ENCODE measurements at places on chromosomes 1 and 21.

DNA sequence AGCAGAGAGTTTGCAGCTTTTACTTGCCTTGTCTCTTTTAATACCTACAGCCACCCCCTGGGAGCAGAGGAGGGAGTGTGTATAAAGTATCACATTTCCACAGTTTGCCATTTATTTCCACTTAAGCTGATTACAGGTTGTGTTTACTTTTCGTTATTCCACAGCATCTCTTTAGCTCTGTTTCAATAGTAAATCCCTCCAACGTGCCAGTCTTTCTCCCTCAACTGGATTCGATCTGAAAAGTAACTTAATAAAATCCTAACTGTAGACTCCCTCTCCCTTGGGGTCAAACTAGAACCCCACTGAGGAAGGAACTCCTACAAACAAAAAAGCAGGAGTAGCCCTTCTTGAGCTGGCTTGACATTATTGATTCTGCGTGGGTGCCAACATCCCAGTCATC, 3.1 kb upstream of the FCGR2A start:
- no peak for DNase-seq

- DNase-seq, result no peak
These were observed at the start of gene TNN for GRCh38 chr1:175067362-175068106. TSS of gene TNN (plus strand) at chr1:175067833. CDS start at chr1:175077419, 9,586 bp downstream.

GRCh38 chr1:66311628-66312027, 222.3 kb upstream of the SGIP1 start:
- no peak for DNase-seq

DNA sequence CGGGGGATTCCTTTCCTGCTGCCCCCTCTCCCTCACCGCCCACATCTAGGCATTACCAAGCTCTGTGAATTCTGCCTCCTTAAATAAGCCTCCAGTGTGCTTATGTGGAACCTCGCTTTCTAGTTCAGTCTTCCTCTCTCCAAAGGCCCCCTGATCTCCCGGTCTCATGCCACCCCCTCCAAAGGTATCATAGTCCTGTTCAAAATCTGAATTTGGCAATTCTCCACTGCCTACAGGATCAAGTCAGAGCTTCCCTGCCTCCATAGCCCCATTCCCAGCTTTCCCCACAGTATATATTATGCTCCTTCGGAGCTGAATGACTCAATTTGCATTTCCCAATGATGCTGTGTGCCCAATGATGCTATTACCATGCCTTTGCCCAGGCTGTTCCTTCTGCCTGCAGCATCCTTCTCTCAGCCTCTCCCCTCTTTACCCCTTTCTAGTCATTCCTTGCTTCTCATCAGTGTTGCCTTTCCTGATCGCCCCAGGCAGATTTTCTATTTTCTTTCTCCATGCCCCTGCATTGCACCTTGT, 1.7 kb downstream of the AZIN2 start:
- DNase-seq, result no peak

- DNase-seq, result no peak
These were observed 174.5 kb upstream of the POU3F1 start for GRCh38 chr1:38221006-38221649.

DNA sequence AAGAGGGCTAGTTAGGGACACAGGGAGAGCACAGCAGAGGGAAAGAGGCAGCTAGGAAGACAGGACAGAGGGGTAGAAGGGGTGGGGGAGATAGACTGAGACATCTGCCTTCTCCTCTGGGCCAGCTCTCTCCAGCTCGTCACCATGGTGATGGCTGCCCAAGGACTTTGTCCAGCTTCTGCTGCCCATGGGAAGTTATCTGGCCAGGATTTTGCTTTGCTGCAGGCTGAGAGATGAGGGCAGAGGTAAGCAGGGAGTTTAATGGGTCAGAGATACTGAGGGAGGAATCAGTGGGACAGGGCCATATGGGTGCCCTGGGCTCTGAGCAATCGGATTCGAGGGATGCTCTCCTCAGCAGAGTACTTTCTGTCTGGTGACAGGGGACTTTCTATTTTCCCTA, 34.5 kb upstream of the GPR37L1 start:
- DNase-seq, result no peak

GRCh38 chr1:2179283-2180013, 15.1 kb downstream of the FAAP20 start:
- no peak for DNase-seq

DNA sequence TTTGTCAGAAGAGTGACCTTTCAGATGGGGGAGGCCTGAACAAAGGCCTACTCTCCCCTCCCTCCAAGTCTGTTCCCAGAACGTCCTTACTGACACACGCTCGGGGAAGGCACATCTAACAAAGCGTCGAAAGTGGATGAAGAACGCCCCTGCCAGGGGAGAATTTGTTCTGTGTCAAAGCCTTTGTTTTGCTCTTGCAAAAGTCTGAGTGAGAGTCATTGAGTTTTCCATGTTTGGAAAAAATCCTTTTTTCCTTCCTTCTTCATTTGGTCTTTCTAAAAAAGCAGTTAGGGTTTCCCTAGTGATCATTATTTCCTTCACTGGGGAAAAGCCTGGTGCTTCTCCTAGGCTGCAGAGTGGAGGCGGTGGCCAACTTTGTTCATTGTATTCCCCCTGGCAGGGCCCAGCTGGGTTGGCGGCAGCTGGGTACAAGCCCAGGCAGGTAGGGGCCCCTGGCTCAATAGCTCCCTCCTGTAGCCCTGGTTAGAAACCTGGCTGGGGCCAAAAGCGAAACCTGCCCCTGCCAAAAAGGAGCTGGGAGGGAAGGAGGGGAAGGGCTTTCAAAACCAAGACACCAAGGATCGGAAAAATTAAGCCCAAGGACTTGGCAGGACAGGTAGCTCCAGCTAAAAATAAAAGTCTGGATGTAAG, 81.1 kb downstream of the ITPKB start:
- DNase-seq, result no peak

DNA sequence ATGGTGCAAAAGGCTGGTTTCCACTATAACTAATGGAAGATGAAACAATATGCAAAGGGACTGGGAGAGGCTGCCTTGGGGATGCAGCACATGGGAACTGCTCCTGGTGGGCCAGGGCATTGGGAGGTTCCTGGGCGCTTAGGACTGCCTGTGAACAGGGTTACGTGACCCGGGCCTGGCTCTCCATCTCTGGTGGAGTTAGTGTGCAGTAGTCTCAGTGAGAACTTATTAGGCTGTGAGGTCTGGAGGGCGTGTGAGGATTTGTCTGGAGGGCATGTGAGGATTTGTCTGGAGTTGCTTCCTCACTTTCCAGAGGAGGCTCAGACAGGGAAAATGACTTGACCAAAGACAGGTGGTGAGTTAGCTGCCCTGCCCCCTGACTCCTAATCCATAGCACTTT, 1.5 kb upstream of the ETV3L start:
- no peak for DNase-seq

DNA sequence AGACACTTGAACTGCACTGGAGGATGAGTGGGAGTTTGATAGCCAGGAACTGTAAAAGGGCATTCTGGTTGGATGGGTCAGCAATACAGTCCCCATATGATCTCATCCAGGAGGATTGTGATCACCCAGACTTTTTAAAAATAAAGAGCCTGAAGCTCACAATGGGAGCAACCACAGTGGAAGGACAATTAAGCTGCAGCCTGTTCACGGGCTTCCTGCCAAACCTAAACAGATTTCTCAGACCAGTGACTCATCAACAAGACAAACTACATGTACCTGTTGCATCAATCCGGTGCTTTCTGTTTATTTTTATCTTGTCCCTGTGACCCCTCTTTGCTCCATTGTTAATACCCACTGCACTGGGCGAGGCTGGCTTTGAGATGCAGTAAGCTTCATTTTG, 52.3 kb downstream of the PAPPA2 start:
- DNase-seq, result no peak

DNA sequence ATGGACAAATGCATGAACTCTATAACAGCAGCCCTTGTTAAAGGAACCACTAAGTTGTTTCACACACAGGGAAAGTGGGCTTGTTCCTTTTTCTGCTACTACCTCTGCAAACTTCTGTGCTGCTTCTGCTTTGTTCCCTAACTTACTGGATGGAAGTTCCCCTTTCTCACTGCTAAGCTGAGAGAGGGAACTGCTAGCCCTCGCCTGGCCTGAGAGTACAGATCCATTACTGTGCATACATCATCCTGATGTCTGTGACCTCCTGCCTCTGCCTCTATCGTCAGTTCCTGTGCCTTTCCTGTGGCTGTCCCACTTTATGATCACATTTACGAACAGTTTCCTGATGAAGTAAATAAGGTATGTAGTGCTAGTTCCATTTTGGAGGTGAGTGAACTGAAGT, 3.5 kb downstream of the GNAT2 start:
- DNase-seq, result no peak

DNA sequence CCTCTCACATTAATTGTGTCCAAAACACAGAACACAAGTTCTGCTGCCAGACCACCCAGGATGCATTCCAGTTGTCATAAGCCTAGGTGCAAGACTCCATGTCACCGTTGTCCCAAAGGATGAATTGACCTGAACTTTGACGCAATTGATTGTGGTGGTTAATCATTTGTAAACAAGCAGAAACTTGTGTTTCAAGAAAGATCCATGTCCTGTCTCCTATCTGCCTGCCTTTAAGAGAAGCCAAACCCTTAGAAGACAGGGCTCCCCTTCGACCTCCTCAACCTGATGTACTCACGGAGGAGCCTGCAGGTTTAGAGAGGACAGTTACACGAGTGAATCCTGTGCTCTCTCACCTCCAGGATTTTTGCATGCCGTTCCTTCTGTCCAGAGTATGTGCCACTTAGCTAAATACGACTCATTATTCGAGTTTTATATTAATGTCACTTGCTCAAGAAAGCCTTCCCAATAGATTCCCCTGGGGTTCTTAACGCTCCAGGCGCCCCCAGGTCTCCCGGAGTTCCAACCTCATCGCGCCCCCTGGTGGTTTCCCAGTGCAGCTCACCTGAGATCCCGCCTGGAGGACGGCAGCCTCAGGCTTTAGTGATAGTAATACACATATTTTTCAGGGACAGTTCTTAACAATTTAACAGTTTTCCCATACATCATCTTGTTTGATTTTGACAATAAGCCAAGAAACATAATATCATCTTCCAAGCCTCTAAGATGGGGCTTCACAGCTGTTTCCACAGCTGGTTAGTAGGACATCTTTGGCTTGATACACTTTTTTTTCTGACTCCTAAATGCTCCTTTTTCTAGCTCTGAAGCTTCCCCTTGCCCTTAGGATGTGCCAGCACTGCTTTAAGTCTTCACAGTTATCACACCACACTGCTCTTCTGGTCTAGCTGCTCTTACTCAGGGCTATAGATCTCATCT, 2.4 kb upstream of the C8B start:
- no peak for DNase-seq

- DNase-seq, result no peak
These were observed 178.6 kb downstream of the PRDM16 start for GRCh38 chr1:3247521-3248121.

GRCh38 chr1:18146886-18147285, 39.3 kb downstream of the IGSF21 start:
- DNase-seq, result no peak

Data from stimulated activated CD4-positive, alpha-beta T cell treated with anti-CD3 and anti-CD28 coated beads, TNF-alpha, amount 100 ng/mL, for 48 hours (primary cell).